ENCODE measurements at places on chromosomes 11 and 22. TPM values are rescaled to one million over a fixed set of nuclear protein-coding genes. Genes with fewer than 3 reads are reported as not detected.

SLC1A2 gene
- polyA plus RNA-seq: 0.07 TPM

CAPN1 gene
- 75.6 TPM for polyA plus RNA-seq

DEFB131B gene
- not detected for polyA plus RNA-seq

HOATZ gene
- not detected for polyA plus RNA-seq

PDE2A gene
- 0.22 TPM for polyA plus RNA-seq

CDKN1C gene
- not detected for polyA plus RNA-seq

FAM111B gene
- not detected for polyA plus RNA-seq

C1QTNF4 gene
- polyA plus RNA-seq: 0.22 TPM

SLC5A1 gene
- polyA plus RNA-seq: not detected

HBE1 gene
- not detected for polyA plus RNA-seq

OVOL1 gene
- not detected for polyA plus RNA-seq

GPR83 gene
- polyA plus RNA-seq: not detected
